ENCODE measurements at places on chromosomes 7 and 10. TPM values are rescaled to one million over a fixed set of nuclear protein-coding genes. Genes with fewer than 3 reads are reported as not detected.

The MACC1 gene
- 0.18 TPM for total RNA-seq

The GCK gene
- total RNA-seq, result not detected

The DHX32 gene
- total RNA-seq, result 20.2 TPM

The KCTD7 gene
- 10.6 TPM for total RNA-seq

The CHRM2 gene
- 26.4 TPM for total RNA-seq

The GHRHR gene
- not detected for total RNA-seq

The TMEM236 gene
- total RNA-seq, result 0.09 TPM

The ACTL6B gene
- not detected for total RNA-seq

The FAM241B gene
- not detected for total RNA-seq

The CUZD1 gene
- 1.4 TPM for total RNA-seq

The CYP26C1 gene
- 0.09 TPM for total RNA-seq

The TAF3 gene
- 6.5 TPM for total RNA-seq
